Hindlimb muscle (tissue), 1 donor: ENCODE measurements at places on chromosomes 6 and 20.

DNA sequence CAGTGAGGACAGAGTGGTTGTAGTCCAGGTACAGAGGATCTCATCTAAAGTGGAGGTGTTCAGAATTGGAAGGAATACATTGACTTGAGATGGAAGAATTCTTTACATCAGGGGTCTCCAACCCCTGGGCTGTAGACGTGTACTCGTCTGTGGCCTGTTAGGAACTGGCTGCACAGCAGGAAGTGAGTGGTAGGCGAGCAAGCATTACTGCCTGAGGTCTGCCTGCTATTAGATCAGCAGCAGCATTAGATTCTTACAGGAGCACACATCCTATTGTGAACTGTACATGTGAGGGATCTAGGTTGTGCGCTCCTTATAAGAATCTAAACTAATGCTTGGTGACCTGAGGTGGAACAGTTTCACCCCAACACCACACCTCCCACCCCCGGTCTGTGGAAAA, 121.1 kb downstream of the CDKAL1 start:
- no peak for DNase-seq

GRCh38 chr6:5086294-5086890, 1.3 kb downstream of the PPP1R3G start:
- peak; percentile 27 for DNase-seq

DNA sequence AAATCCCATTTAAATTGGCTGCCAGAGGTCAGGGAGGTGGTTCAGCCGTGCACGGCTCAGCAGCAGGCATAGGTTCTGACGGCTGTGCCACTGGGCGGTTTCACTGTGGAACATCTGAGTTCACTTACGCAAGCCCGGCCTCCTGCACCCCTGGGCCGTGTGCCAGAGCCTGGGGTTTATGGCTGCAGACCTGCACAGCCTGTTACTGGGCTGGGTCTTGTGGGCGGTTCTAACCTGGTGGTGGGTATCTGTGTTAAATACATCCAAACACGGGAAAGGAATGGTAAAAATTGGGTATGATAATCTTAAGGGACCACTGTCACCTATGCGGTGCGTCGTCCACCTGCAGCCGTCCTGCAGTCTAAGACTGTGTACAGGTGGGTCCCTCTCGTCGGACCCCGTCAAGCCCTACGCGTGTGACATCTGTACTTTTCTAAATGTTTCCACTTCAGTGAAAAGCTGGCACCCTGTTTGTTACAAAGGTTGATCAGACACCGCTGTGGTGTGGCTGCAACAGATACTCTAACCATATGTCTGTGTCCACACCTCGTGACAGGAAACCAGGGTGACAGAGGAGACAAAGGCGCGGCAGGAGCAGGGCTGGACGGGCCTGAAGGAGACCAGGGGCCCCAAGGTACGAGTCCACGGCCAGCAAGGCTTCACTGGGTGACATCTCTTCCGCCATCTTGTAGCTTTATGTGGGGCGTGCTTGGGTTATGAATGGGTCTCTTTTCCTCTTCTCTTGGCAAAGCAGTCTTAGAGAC, 21.5 kb downstream of the COL9A3 start:
- no peak for DNase-seq

- DNase-seq = peak; percentile 40
Observed at GRCh38 chr20:44384423-44385027, 29.0 kb downstream of the HNF4A start.

DNA sequence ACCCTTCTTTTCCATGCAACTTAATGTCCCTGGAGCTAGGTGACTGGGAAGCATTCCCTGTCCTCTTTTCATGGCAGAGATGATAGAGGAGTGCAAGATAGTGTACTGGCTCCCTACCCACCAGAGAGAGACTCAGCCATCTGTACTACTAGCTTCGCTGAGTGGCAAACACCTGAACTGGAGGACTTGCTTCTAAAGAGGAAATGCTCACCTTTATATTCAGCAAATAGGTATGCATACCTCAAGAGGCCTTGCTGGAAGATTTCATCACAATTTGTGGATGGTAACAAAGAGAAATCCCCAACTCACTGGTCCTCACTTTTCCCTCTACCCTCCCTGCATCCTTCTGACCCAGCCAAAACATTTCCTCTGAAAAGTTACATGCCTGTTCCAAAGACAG, 124.1 kb downstream of the FOXA2 start:
- DNase-seq = no peak

DNA sequence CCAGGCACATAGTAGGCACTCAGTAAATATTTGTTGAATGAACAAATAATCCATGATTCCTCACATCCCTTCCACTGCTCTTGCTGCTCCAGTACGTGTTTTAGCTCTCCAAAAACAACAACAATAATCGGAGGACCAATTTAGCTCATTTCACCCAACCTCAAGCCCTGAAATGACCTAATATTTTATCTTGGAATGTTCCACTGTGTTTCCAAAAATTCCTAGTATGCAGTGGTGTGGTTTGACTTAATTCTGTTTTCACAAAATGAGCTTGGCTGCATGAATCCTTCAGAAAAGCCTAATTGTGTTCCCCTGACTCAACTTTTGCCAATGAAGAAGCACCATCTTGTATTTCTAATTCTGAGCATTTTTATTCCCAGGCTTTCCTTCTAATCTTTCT, 168.0 kb upstream of the PHACTR1 start:
- DNase-seq = no peak

GRCh38 chr6:169833258-169833794, 81.9 kb downstream of the ERMARD start:
- no peak for DNase-seq

- DNase-seq = no peak
Observed at GRCh38 chr6:157260735-157261410, 62.4 kb downstream of the TMEM242 start.

GRCh38 chr6:142841915-142842314, 103.1 kb downstream of the HIVEP2 start:
- DNase-seq = no peak

DNA sequence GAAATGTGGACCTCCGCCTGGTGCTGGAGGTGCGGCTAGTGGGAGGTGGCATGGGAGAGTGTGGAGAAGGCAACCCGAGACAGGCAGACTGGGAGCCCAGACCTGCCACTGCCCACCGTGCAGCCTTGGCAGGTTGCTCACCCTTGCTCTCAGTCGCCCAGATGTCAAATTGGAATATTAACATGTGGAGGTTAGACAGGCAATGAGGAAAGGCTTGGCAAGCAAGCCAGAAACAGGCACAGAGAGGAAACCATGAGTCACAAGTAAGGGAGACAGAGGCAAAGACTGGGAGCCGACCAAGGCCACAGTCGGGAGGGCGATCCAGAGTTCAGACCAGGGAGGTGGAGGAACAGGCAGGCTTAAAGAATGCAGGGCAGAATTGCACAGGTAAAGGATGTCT, 178.2 kb downstream of the FOXC1 start:
- DNase-seq = no peak

DNA sequence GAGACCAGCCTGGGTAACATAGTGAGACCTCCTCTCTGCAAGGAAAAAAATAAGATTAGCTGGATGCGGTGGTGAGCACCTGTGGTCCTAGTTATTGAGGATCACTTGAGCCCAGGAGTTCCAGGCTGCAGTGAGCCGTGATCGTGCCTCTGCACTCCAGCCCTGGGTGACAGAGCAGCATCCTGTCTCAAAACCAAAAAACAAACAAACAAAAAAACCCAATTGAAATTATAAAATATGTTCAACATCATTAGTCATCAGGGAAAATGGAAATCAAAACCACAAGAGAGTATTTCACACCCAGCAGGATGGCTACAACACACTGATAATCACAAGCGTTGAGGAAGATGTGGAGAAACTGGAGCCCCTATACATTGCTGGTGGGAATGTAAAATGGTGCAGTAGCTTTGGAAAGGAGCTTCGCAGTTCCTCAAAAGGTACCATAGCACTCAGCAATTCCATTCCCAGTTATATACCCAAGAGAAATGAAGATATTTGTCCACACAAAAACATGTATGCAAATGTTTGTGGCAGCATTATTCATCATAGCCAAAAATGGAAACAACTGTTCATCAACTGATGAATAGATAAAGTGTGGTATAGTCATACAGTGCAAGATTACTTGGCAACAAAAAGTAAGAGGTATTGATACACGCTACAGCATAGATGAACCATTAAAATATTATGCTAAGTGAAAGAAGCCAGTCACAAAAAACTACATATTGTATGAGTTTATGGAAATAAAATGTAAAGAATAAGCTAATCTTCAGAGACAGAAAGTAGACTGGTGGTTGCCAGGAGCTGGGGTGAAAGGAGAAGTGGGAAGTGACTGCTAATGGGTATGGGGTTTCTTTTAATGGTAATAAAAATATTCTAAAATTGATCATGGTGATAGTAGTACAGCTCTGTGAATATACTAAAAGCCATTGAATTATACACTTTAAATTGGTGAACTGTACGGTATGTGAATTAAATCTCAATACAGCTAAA, 38.7 kb upstream of the RIPOR2 start:
- no peak for DNase-seq

DNA sequence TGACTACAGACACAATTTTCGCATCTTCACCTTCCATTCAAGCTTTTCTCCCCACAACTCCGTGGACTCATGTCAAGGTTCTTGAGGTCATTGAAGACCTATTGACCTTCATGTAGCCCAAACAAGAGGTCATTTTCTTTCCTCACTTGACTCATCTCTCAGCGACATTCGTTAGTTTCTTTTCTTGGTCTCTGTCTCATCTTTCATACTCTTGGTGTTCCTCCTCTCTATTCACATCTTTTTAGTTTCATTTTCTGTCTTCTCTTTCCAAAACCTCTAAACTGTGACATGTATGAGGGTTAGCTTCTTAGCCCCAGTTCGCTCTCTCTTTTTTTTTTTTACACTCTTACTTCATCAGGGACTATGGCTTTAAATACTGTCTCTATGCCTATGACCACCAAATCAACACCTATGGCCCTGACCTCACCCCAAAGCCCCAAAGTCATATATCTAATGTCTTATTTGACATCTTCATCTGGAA, 128.6 kb upstream of the BACH2 start:
- no peak for DNase-seq
